ENCODE measurements at places on chromosomes 3 and 15.
A peak's percentile ranks its signal among the peaks of the same experiment; 100 is the strongest.

DNA sequence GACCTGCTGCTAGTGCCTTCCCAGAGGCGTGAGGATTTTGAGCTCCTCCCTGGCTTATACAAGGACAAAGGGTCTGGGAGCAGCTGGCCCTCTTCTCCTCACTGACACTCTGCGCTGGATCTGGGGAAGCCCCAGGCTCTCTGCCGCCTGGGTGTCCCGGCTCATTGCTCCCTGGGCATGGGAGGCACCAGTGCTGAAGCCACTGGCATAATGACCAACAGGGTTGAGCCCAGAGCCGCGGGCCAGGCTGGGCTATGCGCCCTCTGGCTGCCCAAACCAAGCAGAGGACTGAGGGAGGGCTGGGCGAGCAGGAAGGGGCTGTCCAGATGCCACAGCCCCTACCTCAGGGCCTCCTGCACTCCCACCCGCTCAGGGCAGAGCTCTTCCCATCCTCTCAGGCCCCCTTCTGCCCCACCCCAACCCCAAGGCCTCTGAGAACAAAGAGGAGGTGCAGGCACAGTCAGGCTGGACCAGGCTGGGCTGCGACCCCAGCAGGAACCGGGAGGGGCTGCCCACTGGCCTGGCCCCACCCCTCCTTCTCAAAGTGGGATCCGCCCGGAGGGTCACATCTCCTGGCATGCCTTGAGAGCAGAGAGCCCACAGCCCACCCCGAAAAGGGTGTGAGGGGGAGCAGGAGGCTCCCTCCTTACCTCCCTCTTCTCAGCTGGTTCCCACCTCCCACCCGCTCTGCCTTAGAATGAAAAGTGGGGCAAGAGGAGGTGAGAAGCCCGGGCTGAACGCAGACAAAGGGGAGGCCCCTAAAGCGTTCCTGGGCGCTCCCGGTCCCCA lies 1.6 kb downstream of the LINGO1 start:
- no peak for ATAC-seq

GRCh38 chr3:64368257-64369020 lies 143.2 kb upstream of the PRICKLE2 start:
- no peak for ATAC-seq

DNA sequence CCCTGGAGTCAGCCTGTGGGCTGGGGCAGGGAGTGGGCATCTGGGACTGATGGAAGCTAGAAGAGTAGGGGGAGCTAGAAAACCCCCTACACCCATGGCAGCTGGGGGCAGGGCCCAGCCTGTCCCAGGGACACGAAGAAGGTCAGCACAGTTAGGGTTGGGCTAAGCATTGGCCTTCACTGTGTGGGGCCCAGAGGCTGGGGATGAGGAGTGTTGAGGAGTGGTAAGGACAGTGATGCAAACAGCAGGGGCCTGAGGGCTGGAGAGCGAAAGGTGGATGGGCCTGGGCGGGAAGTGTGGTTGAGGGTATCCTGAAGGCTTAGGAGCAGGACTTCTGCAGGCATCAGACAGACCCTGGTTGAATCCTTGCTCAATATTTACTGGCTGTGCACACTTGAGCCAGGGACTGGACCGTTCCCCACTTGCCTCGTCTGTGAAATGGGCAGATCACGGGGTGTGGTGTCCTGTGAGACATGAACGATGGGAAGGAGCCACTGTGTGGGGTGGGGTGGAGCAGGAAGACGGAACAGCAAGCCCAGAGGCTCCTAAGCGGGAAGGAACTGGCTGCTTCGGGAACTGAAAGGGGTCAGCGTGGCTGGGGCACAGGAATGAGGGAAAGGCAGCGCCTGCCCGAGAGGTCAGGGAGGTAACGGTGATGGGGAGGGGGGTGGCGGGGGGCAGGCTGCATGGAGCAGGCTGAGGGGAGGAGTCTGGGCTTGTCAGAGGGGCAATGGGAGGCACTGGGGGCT lies 7.3 kb downstream of the PRKCD start:
- no peak for ATAC-seq

DNA sequence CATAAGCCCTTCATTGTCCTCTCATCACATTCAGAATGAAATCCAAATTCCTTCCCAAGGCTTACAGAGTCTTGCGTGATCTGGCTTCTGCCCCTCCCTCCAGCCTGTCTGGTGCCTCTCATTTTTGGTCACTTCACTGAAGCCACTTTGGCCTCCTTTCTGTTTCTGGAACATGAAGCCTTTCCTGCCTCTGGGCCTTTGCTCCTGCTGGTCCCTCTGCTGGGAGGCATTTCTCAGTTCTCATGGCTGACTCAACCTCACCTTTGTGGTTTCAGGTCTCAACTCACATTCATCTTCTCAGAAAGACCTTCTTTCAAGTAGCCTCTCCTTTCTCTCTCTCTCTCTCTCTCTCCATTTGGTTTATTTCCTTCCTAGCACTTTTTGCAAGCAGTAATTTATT lies 43.9 kb upstream of the BHLHE40 start:
- ATAC-seq = peak; percentile 95

DNA sequence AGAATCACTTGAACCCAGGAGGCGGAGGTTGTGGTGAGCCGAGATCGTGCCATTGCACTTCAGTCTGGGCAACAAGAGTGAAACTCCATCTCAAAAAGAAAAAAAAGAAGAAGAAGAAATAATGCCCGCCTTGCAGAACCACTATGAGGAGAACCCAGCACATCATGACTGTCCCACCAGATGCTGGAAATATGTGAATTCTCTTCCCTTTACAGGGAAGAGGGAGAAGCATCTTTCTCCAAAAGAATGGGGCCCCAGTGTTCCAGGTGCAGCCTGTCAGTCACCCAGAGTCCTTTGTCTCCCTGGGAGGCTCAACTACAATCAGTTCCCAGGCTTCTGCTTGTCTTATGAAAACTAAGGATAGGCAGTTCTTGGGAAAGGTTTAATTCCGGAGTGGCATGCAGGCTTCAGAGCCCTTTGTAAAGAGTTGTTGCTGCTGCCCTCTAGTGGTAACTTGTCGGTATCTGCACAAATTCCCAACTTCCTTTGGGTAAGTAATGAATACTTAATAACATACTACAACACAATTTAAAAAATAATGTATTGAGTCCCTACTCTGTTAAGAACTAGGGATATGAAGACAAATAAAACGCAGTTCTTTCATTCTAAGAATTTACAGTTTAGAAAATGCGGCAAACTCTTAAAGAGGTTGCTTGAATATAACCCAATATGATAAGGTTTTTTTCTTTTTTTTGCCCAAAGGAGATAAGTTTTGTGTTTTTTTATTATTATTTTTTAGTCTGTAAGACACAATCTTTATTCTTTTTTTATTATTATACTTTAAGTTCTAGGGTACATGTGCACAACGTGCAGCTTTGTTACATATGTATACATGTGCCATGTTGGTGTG lies 18.6 kb upstream of the TICRR start:
- peak; percentile 51 for ATAC-seq

- peak; percentile 43 for ATAC-seq
These were observed 37.5 kb upstream of the IQSEC1 start for GRCh38 chr3:13110678-13111116.

DNA sequence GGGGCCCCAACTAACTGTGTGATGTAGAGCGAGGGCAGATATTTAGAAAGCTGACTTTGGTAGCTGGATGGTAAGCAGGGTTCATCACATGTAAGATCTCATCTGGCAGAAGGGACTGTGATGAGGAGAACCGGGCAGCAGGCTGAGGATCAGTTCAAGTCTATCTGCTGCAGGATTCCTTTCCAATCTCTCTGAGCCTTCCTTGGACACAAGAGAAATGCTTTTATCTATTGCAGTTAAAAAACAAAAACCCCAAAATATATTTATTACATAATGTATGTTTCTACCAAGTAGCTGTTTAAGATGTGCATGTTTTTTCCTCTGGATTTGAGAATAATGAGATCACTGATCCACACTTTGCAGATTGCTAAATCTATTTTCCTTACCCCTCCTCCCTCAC lies 411.5 kb downstream of the RAP2B start:
- ATAC-seq = no peak

DNA sequence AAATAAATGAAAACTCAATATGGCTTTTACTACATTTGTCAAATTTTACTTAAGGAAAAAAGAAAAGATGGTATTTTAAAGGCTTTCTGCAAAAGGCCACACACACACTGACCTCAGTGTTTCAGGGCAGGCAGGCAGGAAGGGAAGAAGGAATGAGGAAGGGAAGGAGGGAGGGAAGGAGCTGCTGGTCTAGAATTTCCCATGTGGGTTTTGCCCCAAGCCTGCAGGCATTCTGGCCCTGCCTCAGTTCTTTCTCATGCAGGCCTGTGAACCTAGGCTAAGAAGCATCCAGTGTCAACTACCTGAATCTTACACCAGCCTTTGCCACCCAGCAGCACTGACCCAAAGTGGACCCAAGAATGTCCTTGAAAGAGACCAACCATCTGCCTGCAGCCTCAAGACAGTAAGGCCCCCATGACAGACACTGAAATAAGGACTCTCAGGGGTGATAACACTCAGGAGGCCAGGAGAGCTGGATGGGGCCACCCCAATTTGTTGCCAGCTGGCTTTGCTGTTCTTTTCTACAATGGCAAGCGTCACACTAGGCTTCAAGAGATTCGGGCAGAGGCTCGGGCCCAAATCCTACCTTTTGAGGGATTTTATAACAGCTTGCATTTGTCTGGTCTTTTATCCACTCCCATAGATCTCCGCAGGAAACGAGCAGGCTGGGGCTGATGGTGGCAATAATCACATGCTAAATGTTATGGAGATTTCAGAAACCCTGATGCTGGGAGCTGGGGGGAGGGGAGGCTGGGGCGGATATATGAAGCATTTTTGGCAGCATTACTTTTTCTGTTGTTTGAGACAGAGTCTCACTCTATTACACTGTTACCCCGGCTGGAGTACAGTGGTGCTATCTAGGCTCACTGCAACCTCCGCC lies 51.4 kb downstream of the XXYLT1 start:
- ATAC-seq = no peak

DNA sequence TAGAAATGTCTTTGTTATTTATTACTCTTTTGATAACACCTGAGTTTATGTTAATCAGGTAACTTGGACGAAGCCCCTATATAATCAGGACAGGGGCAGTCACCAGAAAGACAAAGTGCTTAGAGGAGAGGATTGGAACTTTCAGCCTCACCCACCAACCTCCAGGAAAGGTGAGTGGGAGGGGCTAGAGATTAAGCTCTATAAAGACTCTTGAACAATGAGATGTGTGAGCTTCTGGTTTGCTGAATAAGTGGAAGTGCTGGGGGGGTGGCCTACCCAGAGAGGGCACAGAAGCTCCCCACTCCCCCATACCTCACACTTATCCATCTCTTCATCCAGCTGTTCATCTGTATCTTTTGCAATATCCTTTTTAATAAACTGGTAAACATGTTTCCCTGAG lies 73.9 kb downstream of the TTBK2 start:
- ATAC-seq = no peak

DNA sequence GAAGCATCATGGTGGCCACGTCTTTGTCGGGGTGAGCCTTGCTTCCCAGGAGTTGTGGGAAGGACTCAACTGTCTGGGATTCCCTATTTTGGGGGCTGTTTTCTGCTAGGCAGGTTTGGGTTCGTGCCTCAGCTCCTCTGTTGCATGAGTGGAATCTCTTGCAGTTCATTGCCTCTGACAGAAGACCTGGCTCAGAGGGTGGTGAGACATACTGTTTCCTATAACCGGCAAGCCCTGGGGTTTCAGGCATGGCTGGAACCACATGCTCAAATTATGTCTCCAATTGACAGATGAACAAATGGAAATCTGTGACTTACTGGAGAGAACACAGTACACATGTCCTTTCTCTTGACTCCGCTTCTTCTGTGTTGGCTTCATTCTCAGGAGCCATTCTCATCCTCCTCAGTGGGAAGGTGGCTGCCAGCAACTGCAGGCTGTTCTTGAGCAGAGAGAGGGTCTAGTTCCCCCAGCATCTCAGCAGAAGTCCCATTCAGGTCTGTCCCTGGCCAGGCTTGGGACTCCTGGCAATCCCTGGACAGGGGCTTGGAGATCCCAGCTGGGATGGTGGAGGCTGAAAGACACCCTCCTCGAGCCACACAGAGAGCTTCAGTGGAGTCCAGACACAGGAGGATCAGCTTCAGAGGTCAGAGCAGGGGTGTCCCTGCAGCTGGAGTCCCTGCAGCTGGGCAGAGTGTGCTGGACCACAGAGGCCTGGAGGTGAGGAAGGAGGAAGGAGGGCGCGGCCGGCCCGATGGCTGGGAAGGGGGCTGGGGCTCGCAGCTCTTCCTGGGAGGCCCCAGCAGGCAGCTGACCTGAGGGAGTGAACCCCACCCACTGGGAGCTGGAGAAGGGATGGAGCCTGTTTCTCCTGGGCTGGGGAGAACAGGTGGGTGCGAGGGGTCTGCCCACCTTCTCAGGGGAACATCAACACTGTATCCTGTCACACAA lies 97.6 kb downstream of the LSM3 start:
- no peak for ATAC-seq

GRCh38 chr3:108090049-108090700 lies 656 bp downstream of the CD47 start:
- peak; percentile 8 for ATAC-seq

DNA sequence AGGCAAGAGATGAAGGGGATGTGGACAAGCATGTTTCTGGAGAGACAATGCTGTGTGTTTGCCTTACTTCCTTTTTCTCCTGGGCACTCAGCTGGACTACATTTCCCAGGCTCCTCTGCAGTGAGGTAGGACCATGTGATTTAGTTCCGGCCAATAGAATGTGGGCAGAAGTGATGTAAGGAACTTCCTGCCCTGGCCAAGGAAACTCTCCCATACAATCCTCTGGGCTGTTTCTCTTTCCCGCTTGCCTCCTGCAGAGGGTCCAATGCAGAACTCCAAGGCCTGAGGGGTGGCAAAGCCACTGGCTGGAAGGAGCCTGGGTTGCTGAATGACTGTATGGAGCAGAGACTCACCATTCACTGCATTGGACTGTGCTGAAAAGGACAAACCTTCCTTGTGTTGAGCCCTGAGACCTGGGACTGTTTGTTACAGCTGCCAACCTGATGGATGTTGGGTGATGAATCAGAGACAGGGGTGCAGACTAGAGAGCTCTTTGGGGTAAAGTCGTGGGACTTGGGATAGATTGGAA lies 82.7 kb upstream of the SLC6A6 start:
- peak; percentile 94 for ATAC-seq

DNA sequence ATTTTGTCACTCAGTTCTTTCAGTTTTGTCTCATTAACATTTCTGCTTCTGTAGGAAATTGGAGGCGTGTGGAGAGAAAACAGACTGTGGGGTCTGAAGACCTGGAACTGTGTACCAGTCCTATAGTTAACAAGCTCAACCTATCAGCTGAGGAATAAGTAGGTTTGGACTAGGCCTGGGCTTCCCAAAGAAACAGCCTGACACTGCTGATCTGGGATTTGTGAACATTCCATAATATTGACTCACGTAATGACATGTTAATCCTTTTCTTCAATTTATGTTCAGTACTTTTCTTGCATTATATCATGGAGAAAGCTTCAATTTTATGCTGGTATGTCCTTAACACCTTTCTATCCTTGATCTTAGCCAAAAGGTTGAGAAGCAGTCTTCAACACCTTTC lies 181.6 kb upstream of the RORA start:
- ATAC-seq = no peak

GRCh38 chr15:101526442-101526841 lies 36.9 kb upstream of the PCSK6 start:
- ATAC-seq = no peak

- ATAC-seq = no peak
These were observed 190.9 kb upstream of the CFAP20DC start for GRCh38 chr3:59240666-59241255.

- ATAC-seq = peak; percentile 96
These were observed 8.1 kb upstream of the ADAMTS17 start for GRCh38 chr15:100349696-100350433.

Measured in activated T-helper 17 cell treated with anti-CD3 and anti-CD28 coated beads, Interleukin-2, amount 50 U/mL, for 72 hours (primary cell).